ENCODE measurements at places on chromosomes 2 and 18. TPM values are rescaled to one million over a fixed set of nuclear protein-coding genes. Genes with fewer than 3 reads are reported as not detected.
A peak's percentile ranks its signal among the peaks of the same experiment; 100 is the strongest.

GKN1 gene
- total RNA-seq: 1.4 TPM

C2orf80 gene
- not detected for total RNA-seq

HRH4 gene
- 0.24 TPM for total RNA-seq

CYRIA gene
- total RNA-seq: 4.0 TPM

SCYGR4 gene
- not detected for total RNA-seq

HOXD10 gene
- total RNA-seq: not detected

SCN7A gene
- total RNA-seq: 10.2 TPM

UGT1A10 gene
- 0.09 TPM for total RNA-seq

PLA2R1 gene
- total RNA-seq: 0.90 TPM

ANKRD30BL gene
- 0.19 TPM for total RNA-seq

HAAO gene
- 4.6 TPM for total RNA-seq

ASXL3 gene
- 0.42 TPM for total RNA-seq

DNA sequence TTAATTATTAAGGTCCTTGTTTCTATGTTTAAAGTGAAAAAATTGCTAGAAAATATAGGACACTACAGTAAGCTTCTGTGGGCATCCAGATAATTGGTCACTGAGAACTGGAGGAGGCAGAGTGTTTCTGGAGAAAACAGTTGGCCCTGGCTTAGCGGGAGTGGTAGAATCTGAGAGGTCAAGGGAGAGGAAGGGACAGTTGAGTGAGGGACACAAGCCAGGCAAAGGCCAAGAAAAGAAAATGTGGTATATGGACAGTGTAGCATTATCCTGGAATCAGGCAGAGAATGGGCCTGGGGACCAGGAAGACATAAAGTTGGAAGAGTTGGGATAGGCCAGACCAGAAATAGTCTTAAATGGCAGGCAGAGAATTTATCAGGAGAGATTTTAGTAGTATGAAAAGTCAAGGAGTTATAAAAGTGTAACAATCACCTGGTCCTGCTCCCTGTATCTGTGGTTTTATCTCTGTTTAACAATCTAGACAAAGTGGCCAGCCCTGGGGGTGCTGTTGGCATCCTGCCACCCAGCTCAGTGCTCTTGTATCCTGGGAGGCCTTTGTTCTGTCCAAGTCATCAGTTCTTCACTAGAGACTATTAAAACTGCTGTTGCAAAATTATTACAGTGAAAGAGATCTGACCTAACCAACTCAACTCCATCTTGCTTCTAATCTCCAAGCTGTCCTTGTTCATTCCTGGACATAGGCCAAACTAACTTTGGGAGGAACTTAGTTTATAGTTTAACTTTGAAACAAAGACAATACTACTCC, 15.4 kb upstream of the MSGN1 start:
- no peaks in the 10 kb centered on the region for H3K36me3 ChIP-seq
- no peak for DNase-seq
- H3K27me3 ChIP-seq: no peaks in the 10 kb centered on the region
- no peak overlapping the region for H3K27ac ChIP-seq
- H3K4me3 ChIP-seq: no peak overlapping the region

DNA sequence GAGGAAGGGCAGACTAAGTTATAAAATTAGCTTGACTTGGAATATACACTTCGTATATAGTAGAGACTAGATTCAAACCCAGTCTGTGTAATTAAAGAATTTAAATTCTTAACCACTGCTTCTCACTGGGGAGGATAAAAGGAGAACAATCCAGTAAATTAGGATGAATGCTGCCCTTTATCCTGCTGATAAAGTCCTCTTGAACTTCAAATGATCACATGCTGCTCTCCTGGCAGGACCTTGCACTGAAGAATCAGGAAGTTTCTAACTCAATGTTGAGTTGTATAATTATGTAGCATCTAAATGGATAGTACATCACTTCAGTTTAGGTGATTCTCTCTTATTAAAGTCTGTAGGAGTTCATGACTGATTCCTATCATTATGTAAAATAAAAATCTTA, 1179.7 kb downstream of the DSC3 start:
- H3K4me3 ChIP-seq: no peak overlapping the region
- no peaks in the 10 kb centered on the region for H3K4me1 ChIP-seq
- no peaks in the 10 kb centered on the region for H3K36me3 ChIP-seq
- no peaks in the 10 kb centered on the region for H3K27me3 ChIP-seq

DNA sequence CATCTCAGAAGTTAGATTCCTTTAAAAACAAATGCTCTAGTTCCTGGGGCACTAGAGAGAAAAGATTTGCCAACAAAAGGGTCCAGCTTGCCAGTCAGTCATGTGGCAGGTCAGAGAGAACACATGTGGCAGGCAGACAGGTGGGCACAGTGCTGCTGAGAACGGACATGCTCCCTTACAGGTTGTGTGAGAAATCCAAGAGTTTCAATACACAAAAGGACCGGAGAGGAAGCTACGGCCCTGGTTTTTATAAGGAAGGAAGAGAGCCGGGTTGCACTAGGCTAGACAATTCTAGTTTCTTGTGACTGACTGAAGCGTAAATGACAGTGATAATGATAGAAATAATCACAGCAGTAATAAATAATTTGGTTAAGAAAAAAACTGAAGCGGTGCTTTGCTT, 18.3 kb downstream of the CDC42EP3 start:
- no peak for DNase-seq
- H3K27me3 ChIP-seq: no peaks in the 10 kb centered on the region
- H3K27ac ChIP-seq: no peak overlapping the region
- H3K36me3 ChIP-seq: peaks cover 4% of the 10 kb centered on the region
- H3K4me3 ChIP-seq: no peak overlapping the region
- H3K4me1 ChIP-seq: peaks cover 29% of the 10 kb centered on the region

GRCh38 chr2:186220409-186220808, 265.7 kb upstream of the ZC3H15 start:
- no peaks in the 10 kb centered on the region for H3K4me1 ChIP-seq
- no peaks in the 10 kb centered on the region for H3K36me3 ChIP-seq
- no peaks in the 10 kb centered on the region for H3K27me3 ChIP-seq
- no peak for DNase-seq

GRCh38 chr2:113276761-113277425, 1.8 kb downstream of the PAX8 start:
- H3K27me3 ChIP-seq: peaks cover 53% of the 10 kb centered on the region
- H3K36me3 ChIP-seq: no peaks in the 10 kb centered on the region
- H3K4me1 ChIP-seq: no peaks in the 10 kb centered on the region
- H3K4me3 ChIP-seq: no peak overlapping the region

DNA sequence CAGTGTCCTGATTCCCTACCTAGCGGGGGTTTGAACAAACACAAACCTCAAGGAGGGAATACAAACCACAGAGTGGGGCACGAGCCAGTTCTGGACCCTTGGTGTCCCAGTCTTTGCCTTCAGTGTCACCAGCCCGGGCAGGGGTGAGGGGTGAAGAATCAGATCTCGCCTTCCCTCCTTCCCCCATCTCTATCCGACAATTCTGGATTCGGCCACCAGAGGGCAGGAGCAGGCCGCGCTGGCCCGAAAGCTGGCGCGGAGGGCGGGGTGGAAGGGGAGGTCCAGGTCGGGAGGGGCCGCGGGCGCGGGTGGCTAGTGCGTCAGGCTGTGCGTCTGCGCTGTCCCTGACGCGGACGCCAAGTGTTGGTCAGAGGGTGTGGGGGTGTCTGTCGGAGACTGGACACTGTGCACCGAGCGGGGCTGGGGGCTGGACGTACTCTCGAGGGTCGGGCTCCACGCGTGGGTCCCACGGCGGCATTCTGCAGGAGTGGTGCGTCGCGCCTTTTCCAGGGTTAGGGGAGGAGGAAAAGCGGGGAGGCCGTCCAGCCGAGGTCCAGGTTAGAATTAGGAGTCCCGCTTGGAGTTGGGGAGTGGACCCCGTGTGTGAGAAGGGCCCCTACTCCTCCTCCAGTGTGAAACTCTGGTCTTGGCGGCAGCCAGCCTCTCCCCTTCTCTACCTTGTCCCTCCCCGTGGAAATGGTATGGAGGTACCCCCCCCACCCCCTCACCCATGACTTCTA, 2.9 kb upstream of the CRYBA2 start:
- no peak for DNase-seq
- peaks cover 7% of the 10 kb centered on the region for H3K4me1 ChIP-seq
- no peaks in the 10 kb centered on the region for H3K36me3 ChIP-seq
- H3K4me3 ChIP-seq: no peak overlapping the region

GRCh38 chr2:157264099-157264498, 6.6 kb downstream of the GALNT5 start:
- H3K4me1 ChIP-seq: peaks cover 2% of the 10 kb centered on the region
- no peak overlapping the region for H3K4me3 ChIP-seq
- H3K36me3 ChIP-seq: no peaks in the 10 kb centered on the region
- H3K27me3 ChIP-seq: no peaks in the 10 kb centered on the region
- no peak overlapping the region for H3K27ac ChIP-seq

DNA sequence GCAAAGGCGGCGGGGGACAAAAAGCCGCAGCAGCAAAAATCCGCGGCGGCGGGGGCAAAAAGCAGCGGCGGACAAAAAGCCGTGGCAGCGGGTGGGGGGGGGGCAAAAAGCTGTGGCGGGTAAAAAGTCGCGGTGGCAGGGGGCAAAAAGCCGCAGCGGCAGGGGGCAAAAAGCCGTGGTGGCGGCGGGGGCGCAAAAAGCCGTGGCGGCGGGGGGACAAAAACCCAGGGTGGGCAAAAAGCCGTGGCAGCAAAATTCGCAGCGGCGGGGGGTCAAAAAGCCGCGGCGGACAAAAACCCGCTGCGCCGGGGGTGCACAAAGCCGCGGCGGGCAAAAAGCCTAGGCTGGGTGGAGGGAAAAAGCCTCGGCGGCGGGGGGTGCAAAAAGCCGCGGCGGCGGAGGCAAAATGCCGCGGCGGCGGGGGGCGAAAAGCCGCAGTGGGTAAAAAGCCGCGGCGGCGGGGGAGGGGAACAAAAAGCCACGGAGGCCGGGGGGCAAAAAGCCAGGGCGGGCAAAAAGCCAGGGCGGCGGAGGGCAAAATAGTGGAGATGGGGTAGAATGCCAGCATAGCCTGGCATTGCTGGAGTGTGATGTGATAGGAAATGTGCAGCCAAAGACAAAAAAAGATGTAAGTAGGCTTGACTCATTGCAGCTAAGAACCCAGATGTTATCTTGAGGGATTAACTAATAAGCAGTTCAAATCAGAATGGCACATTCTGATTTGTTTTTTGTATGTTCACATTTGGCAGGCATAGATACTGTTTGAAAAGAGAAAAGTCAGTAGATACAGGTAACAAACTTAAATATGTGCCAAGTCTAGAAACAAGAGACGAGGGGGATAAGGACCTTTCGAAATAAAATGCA, 1076.3 kb downstream of the RPIA start:
- H3K4me1 ChIP-seq: no peaks in the 10 kb centered on the region
- DNase-seq: no peak
- H3K27ac ChIP-seq: no peak overlapping the region
- H3K27me3 ChIP-seq: peaks cover 19% of the 10 kb centered on the region

- no peaks in the 10 kb centered on the region for H3K4me1 ChIP-seq
- no peaks in the 10 kb centered on the region for H3K36me3 ChIP-seq
- no peak for DNase-seq
Measured at GRCh38 chr2:188414869-188415753, 123.4 kb downstream of the GULP1 start.

DNA sequence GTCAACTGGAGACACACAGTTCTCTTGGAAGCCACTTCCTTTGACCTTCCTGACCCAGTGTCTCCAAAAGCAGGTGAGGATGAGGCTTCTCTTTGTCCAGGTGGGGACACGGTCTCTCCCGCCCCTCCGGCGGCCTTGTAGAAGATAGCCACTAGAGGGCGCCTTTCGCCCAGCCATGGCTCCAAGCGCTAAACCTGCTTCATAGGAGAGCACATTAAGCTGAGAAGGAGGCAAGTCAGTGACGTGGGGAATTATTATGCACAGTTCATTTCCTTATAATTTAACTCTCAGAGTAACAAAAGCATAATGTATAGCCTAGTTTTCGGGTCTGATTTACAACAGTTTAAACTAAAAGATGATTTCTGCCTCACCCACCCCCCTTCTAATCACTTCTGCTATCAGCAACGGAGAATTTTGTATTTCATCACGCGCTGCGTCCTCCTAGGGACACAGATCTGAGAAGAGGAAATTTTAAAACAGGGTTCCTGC, 208.7 kb downstream of the ICOS start:
- peak overlapping the region; percentile 51 for H3K4me3 ChIP-seq
- H3K4me1 ChIP-seq: peaks cover 4% of the 10 kb centered on the region
- DNase-seq: peak; percentile 63
- no peak overlapping the region for H3K27ac ChIP-seq
- H3K36me3 ChIP-seq: no peaks in the 10 kb centered on the region

DNA sequence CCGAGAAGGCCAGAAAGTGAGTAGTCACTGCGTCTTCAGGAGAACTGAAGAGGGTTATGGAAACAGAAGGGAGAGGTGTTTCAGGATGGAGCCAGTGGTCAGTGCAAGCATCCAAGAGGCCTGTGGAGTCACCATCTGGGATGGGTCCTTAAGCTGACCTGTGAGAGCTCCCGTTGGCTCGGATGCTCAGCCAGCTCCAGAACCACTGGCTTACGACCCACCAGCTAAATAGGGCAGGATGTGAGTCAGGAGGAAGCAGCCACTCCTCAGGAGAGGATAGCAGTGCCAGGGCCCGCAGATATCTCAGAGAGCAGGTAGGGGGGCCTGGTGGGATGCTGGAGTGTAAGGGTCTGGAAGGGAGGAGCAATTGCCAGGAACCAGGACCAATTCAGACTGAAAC, 63.1 kb upstream of the B3GNT7 start:
- DNase-seq: no peak
- H3K27ac ChIP-seq: no peak overlapping the region
- H3K4me3 ChIP-seq: no peak overlapping the region
- no peaks in the 10 kb centered on the region for H3K4me1 ChIP-seq
- H3K36me3 ChIP-seq: no peaks in the 10 kb centered on the region

- no peak for DNase-seq
- H3K4me3 ChIP-seq: no peak overlapping the region
- H3K27ac ChIP-seq: no peak overlapping the region
- no peaks in the 10 kb centered on the region for H3K27me3 ChIP-seq
Measured at GRCh38 chr2:220940646-220941045, 631.5 kb downstream of the EPHA4 start.

GRCh38 chr18:58507880-58508279, 121.0 kb downstream of the ALPK2 start:
- no peak overlapping the region for H3K4me3 ChIP-seq
- no peaks in the 10 kb centered on the region for H3K27me3 ChIP-seq
- DNase-seq: no peak
- no peaks in the 10 kb centered on the region for H3K36me3 ChIP-seq
- no peaks in the 10 kb centered on the region for H3K4me1 ChIP-seq
- no peak overlapping the region for H3K27ac ChIP-seq

GRCh38 chr2:21096458-21096857, 27.3 kb upstream of the TDRD15 start:
- H3K27ac ChIP-seq: no peak overlapping the region
- no peaks in the 10 kb centered on the region for H3K4me1 ChIP-seq
- no peak for DNase-seq
- H3K36me3 ChIP-seq: no peaks in the 10 kb centered on the region
- H3K4me3 ChIP-seq: no peak overlapping the region

- no peak overlapping the region for H3K27ac ChIP-seq
- H3K4me1 ChIP-seq: no peaks in the 10 kb centered on the region
Measured at GRCh38 chr2:172013396-172013795, 13.6 kb downstream of the METAP1D start.
